Osteoblast (primary cell): ENCODE measurements at places on chromosomes 7 and 10. TPM values are rescaled to one million over a fixed set of nuclear protein-coding genes. Genes with fewer than 3 reads are reported as not detected.
A peak's percentile ranks its signal among the peaks of the same experiment; 100 is the strongest.

- DNase-seq, result no peak
Observed at GRCh38 chr10:106826716-106827115, 337.8 kb downstream of the SORCS1 start.

DNA sequence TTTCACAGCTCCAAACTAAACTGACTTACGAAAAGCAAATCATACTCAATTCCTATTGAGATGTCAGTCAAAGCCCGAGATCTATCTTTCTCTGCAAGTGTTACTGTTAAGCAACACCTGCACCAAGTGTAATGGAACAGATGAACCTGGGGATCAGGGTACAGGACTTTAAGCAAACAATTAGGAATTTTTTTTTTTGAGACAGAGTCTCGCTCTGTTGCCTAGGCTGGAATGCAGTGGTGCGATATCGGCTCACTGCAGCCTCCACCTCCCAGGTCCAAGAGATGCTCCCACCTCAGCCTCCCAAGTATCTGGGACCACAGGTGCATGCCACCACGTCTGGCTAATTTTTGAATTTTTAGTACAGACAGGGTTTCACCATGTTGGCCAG is 14.9 kb downstream of the YWHAG start:
- DNase-seq, result no peak

GRCh38 chr7:26155531-26156375 is 3.8 kb downstream of the NFE2L3 start:
- DNase-seq, result peak; percentile 69

Gene HSPB1
- 67.2 and 72.7 TPM in 2 replicates for total RNA-seq

GRCh38 chr10:2800178-2800577 is 267.2 kb upstream of the PFKP start:
- no peak for DNase-seq

- no peak for DNase-seq
Observed at GRCh38 chr7:12884856-12885440, 197.5 kb downstream of the ARL4A start.

GRCh38 chr7:113608782-113609181 is 310.0 kb downstream of the PPP1R3A start:
- DNase-seq, result no peak

GRCh38 chr10:112517451-112517862 is 70.4 kb downstream of the VTI1A start:
- DNase-seq, result no peak

Gene LIPM
- not detected in 2 replicates for total RNA-seq

- DNase-seq, result peak; percentile 55
Observed at GRCh38 chr10:11610826-11611247, 613 bp downstream of the USP6NL start.

DNA sequence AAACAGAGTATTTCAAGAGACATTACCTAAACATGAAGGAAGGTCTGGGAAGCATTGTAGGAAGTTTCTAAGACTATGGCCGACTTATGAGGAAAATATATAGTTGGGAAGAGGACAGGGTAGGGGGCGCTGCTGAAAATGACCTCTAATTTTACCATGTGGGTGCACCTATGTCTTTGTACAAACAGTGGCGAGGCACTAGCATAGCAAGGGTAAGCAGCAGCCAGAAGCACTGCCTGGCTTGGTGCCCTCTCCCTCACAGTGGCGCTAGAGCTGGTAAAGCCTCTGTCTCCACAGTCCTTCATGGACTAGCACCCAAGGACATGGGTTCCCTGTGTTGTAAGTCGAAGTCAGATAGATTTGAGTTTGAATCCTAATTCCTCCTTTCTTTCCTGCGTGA is 461.2 kb downstream of the INHBA start:
- DNase-seq, result no peak
